Glutamatergic neuron (in vitro differentiated cells): ENCODE measurements at places on chromosomes 7 and 10.

DNA sequence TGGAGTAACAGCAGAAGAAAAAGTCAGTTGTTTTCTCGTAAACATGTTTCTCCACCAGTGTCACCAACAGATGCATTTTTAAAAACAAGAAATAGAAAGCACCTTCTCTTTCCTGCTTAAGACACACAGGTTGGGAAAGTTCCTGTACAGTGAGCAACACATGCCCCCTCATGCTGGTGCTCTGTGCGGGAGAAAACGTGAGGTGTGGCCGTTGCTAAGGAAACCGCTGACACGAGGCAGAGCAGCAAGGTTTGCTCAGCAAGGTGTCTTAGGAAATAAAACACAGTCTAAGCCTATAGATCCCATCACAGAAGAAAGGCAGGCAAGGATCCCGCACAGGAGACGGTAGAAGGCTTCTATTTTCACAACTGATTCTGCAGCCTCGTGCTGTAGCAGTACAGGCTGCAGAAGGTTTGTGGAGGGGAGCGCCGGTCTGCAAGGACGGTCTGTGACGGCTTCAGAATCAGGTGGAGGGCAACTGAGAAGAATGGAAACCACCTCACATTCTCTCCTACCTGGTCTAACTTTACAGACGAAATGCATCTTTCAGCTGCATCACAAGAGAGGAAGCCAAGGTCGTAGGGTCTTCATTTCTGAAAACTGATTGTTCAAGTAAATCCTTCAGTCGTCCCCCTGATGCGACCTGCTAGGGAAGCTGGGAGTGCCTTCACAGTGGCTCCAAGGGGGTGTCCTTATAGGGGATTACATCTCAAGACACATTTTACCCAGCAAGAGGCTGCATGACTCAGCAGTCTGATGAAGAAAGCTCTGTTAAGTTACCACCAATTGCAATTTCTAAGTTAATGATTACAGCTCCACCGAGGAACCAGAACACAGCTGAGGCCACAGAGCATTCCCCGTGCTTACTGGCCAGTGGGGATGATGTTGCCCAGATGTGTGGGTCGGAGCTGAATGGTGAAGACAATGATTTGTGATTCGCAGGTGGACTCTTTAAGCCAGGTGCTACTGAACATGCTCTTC, 150.7 kb upstream of the KLF14 start:
- H3K27ac ChIP-seq, result no peak overlapping the region
- peaks cover 4% of the 10 kb centered on the region for H3K4me1 ChIP-seq
- no peaks in the 10 kb centered on the region for H3K27me3 ChIP-seq
- no peak overlapping the region for H3K4me3 ChIP-seq
- DNase-seq, result no peak
- no peaks in the 10 kb centered on the region for H3K36me3 ChIP-seq

GRCh38 chr7:68537774-68538071, 1060.6 kb upstream of the AUTS2 start:
- no peak overlapping the region for H3K27ac ChIP-seq
- H3K4me3 ChIP-seq, result no peak overlapping the region
- H3K4me1 ChIP-seq, result peaks cover 8% of the 10 kb centered on the region

DNA sequence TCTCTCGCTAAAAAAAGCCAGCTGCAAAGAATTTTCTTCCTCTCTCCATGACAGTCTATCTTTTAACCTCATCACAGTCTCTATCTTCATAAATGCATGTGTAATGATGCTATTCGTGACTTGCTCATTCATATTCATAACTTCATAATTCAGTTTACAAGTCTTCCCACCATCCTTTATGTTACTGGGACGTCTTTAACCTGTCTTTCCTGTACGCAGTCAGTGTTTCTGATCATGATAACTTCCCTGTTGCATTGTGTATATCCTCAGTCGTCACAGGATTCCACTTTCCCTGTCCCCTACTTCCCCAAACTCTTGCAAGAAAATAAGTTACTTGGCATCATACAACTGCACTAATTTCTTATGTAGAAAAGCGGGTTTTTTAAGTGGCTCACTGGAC, 165.6 kb upstream of the ASAH2 start:
- H3K4me1 ChIP-seq, result peaks cover 1% of the 10 kb centered on the region
- no peak overlapping the region for H3K27ac ChIP-seq
- no peak overlapping the region for H3K4me3 ChIP-seq
- no peaks in the 10 kb centered on the region for H3K27me3 ChIP-seq
- no peaks in the 10 kb centered on the region for H3K36me3 ChIP-seq

- DNase-seq, result no peak
- no peak overlapping the region for H3K27ac ChIP-seq
- no peaks in the 10 kb centered on the region for H3K27me3 ChIP-seq
- H3K4me3 ChIP-seq, result no peak overlapping the region
- H3K4me1 ChIP-seq, result peaks cover 6% of the 10 kb centered on the region
Measured at GRCh38 chr7:20310963-20311742, 19.5 kb upstream of the ITGB8 start.

- peaks cover under 1% of the 10 kb centered on the region for H3K4me1 ChIP-seq
- H3K27ac ChIP-seq, result no peak overlapping the region
- no peak overlapping the region for H3K4me3 ChIP-seq
- H3K36me3 ChIP-seq, result no peaks in the 10 kb centered on the region
Measured at GRCh38 chr7:38716397-38716796, 85.2 kb upstream of the AMPH start.

DNA sequence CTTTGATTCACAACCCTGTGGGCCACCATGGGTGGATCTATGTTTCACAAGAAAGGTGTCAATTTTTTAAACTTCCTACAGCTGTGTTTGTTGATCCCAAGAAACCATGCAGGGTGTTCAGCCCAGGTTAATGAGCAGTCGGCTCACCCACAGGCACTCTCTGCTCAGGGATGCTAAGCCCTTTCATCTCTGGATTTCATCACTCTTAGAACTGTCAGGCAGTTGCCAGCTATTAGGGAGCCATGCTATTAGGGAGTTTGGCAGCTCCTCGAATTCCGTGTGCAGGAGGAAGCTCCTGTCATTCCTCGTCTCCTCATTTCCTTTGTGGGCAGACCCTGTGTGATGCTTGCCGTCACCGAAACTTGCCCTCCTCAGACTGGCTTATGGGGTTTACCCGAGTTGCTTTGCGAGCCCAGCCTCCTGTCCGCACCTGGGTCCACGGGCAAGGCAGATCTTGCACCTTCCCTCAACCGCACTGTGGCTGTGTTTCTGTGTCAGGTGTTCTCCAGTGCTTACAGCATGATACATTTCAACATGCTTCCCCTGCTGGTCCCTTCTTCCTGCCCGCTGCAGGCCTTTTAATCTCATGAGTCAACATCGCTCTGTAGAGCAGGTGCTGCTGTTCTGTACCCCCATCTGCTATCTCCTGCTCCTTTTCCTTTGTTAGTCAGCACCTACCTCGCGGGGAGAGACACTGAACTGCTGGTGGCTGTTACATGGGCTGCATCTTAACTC, 509.8 kb downstream of the SUGCT start:
- no peak overlapping the region for H3K4me3 ChIP-seq
- peaks cover 19% of the 10 kb centered on the region for H3K4me1 ChIP-seq
- DNase-seq, result peak; percentile 16

GRCh38 chr7:36407636-36408550, 18.2 kb downstream of the ANLN start:
- no peak overlapping the region for H3K4me3 ChIP-seq
- peaks cover 6% of the 10 kb centered on the region for H3K27me3 ChIP-seq
- H3K4me1 ChIP-seq, result peaks cover 25% of the 10 kb centered on the region
- H3K36me3 ChIP-seq, result no peaks in the 10 kb centered on the region
- peak overlapping the region; percentile 57 for H3K27ac ChIP-seq

DNA sequence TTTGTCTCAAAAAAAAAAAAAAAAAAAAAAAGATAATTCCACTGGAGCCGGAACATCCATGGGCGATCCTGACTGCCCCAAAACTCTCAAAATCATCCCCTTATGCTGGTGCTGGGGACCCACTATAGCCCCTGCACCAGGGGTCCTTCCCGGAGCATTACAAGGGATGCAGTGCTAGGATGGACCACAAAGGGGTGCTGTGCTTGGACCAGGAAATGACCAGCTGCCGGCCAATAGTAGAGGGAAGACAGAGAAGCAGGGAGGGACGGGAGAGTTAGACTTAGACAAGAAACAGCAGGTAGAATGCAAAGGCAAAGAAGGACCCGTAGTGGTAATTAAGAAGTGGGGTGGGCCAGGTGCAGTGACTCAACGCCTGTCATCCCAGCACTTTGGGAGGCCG, 40.5 kb downstream of the RCC1L start:
- H3K36me3 ChIP-seq, result no peaks in the 10 kb centered on the region
- H3K27ac ChIP-seq, result no peak overlapping the region
- peaks cover 11% of the 10 kb centered on the region for H3K27me3 ChIP-seq
- H3K4me1 ChIP-seq, result peaks cover 2% of the 10 kb centered on the region

- H3K27me3 ChIP-seq, result peaks cover 14% of the 10 kb centered on the region
- H3K4me1 ChIP-seq, result peaks cover 2% of the 10 kb centered on the region
- no peak for DNase-seq
- no peak overlapping the region for H3K4me3 ChIP-seq
Measured at GRCh38 chr10:70284542-70285475, 1.0 kb upstream of the NPFFR1 start.

- H3K4me3 ChIP-seq, result no peak overlapping the region
- H3K27ac ChIP-seq, result no peak overlapping the region
- H3K27me3 ChIP-seq, result no peaks in the 10 kb centered on the region
- H3K36me3 ChIP-seq, result peaks cover 5% of the 10 kb centered on the region
- H3K4me1 ChIP-seq, result no peaks in the 10 kb centered on the region
Measured at GRCh38 chr10:121947343-121948330, 19.8 kb upstream of the ATE1 start.

DNA sequence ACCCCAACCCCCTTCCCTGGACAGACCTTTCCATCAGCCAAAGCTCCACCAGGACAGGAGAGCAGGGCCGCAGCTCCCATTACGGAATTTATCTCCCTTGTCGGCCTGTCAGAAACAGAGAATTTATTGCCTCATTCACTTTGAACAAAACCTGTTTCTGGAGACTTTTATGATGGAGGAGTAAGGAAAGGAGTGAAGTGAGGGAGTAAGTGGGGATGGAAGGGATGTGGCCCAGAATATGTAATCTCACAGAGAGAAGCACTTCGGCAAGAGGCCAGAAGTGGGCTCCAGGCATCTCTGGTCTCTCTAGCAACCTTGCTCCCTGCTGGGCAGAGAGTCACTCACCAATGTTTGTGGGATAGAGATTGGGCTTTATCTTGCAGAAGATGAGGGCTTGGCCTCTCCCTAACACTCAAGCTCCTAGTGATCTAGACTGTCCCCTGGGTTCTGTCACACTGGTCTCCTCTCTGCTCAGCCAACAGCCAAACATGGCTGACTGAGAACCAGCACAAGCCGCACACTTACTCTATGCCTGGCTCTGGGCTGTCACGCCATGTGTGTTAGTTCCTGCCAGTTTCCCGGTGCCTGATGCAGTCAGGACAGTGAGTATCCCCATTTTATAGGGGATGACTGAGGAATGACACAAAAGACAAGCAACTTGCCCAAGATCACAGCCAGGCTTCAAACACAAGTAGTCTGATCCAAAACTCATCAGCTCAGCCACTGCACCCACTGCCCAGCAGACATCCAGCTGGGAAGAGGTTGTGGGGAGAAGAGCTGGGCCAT, 149.4 kb upstream of the ZMIZ1 start:
- DNase-seq, result no peak
- H3K36me3 ChIP-seq, result no peaks in the 10 kb centered on the region
- peaks cover 8% of the 10 kb centered on the region for H3K27me3 ChIP-seq
- no peak overlapping the region for H3K4me3 ChIP-seq
- no peak overlapping the region for H3K27ac ChIP-seq

DNA sequence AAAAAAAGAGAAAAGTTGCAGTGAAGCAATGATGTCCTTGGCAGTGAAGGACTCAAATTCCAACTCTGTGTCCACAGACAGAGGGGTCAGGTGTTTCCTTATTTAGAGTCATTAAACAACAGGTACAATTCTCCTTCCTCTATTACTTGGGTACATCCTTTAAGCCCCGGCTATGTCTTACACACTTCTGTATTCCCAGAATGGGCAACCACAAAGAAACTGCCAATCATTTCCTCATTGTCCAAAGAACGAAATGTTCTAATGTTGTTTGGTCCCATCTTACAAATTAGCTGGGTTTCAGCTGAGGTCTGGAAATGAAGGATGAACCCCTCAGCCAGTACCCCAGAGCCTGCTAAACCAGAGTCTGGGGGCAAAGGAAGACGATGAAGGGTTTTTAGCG, 59.5 kb downstream of the GRB10 start:
- peaks cover 7% of the 10 kb centered on the region for H3K27me3 ChIP-seq
- H3K4me1 ChIP-seq, result peaks cover 18% of the 10 kb centered on the region
- peaks cover 3% of the 10 kb centered on the region for H3K36me3 ChIP-seq
- no peak overlapping the region for H3K27ac ChIP-seq
- DNase-seq, result no peak
- H3K4me3 ChIP-seq, result no peak overlapping the region

DNA sequence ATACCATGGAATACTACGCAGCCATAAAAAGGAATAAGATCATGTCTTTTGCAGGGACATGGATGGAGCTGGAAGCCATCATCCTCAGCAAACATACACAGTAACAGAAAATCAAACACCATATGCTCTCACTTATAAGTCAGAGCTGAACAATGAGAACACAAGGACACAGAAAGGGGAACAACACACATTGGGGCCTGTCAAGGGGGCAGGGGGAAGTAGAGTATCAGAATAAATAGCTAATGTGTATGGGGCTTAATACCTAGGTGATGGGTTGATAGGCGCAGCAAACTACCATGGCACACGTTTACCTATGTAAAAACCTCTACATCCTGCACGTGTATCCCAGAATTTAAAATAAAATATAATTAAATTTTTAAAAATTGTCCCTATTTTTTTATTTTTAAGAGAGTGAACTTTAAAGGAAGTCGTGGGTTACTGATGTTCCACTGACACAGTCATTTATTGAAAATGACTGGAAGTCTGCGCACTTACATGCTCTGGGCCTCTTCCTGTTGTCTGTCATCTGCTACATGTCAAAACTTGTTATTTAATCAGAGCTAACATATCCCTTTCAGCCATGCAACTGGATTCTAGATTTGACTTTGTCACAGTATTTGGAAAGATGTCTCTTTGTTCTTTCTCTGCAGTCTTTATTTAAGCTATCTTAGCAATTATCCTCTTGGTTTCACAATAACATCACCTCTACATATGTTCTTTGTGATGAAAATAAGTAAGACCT, 73.7 kb upstream of the ABCB5 start:
- no peaks in the 10 kb centered on the region for H3K4me1 ChIP-seq
- DNase-seq, result no peak
- no peaks in the 10 kb centered on the region for H3K27me3 ChIP-seq
- no peaks in the 10 kb centered on the region for H3K36me3 ChIP-seq
- H3K4me3 ChIP-seq, result no peak overlapping the region

DNA sequence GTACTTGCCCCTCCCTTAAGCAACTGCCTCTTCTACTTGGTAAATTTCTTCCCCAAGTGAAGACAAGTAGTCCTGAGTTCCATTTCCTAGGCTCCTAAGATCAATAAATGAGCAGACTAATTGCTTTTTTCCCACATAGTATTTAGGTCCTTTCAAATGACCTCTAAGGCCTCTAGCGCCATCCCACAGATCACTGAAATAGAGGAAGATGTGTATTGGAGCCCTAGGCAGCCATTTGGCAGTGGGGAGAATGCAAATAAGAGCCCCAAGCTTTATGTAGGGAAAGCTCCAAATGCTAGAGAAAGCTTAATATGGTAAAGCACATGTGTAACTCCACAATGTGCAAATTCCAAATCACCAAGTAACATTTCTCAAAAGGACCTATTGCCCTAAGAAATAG, 316.5 kb upstream of the PHF14 start:
- peaks cover 14% of the 10 kb centered on the region for H3K4me1 ChIP-seq
- H3K4me3 ChIP-seq, result no peak overlapping the region
- H3K36me3 ChIP-seq, result no peaks in the 10 kb centered on the region
